ENCODE measurements at places on chromosomes 3 and 15.
A peak's percentile ranks its signal among the peaks of the same experiment; 100 is the strongest.

- peak; percentile 70 for DNase-seq
These were observed 62.8 kb downstream of the PEX5L start for GRCh38 chr3:179973931-179974361.

DNA sequence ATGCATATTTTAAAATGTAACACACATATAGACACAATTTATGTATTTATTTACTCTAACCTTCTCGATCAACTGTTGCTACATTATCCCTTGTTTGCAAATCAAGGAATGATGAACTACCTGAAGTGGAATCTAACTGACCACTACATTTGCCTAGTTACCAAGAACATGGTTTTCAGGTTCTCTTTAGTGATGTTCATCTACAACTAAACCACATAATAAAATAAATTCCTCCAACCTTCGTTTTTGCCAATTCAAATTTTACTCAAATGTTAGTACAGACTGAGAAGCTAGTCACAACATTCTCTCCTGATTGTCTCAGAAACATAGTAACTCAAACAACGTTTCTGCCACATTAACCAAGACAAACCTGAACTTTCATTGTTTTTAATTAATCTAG, 521.9 kb downstream of the FOXP1 start:
- peak; percentile 38 for DNase-seq

GRCh38 chr3:55746808-55747413, 259.8 kb upstream of the WNT5A start:
- peak; percentile 48 for DNase-seq

DNA sequence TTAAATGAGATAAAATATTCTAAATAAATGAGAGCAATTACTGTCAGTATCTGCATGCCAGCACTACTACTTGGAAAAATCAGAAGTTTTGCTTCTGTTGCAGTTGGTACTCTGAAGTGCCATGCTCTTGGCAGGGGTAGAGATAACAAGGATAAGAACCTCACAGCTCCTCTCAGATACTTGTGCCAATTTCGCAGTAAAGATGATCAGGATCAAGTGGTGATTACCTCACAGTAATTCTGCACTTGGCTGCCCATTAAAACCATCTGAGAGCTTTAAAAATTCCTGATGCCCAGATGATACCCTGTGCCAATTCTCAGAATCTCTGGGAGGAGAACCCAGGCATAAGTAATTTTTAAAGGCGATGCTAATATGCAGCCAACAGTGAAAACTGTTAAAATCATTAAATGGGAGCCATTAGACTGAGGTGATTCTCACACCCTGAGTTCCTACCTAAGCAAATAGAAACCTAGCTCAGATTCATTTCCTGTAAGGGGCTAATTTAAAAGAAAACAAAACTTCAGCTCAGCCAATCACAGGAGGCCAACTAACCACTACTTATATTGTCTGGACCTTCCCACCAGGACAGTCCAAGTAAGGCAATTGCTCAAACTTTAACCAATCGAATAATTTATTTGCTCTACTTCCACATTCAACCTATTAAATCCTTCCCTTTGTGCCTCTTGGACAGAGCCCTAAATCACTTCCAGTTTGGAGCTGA, 171.2 kb downstream of the KCNMB2 start:
- no peak for DNase-seq

- DNase-seq = peak; percentile 86
These were observed 3.5 kb downstream of the PFN2 start for GRCh38 chr3:149967086-149967685.

GRCh38 chr3:38646630-38647029, 2.9 kb downstream of the SCN5A start:
- DNase-seq = no peak

GRCh38 chr3:52041118-52041731, 15.1 kb downstream of the DUSP7 start:
- DNase-seq = peak; percentile 80

- no peak for DNase-seq
These were observed 78.5 kb upstream of the SNRPA1 start for GRCh38 chr15:101373577-101373976.

All from eye (tissue), 1 donor.